Right lung (tissue), 10 donors: ENCODE measurements at places on chromosomes 5 and 9. TPM values are rescaled to one million over a fixed set of nuclear protein-coding genes. Genes with fewer than 3 reads are reported as not detected.

Gene WNT8A
- not detected for polyA plus RNA-seq

Gene CATSPER3
- 0.89 TPM for polyA plus RNA-seq

Gene TRAF1
- 7.5 TPM for polyA plus RNA-seq

Gene RANBP3L
- polyA plus RNA-seq = 2.8 TPM

DNA sequence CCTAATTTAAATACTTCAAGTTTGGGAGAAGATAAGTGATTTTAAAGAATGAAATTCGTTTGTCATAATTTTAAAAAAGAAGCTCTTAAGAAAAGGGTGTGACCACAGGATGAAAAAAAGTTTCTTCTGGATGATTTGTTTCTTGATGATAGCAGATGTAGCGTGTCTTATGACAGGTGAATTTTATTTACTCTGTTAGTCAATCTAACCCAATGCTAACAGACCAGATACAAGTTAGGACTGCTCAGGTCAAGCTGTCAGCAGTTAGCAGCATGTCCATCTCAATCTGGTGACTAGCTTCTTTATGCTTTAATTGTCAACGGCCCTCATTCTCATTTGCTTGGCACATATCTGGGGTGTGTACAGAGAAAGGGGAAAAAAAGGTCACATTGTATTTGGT is 456.0 kb downstream of the BNC2 start:
- DNase-seq = no peak

DNA sequence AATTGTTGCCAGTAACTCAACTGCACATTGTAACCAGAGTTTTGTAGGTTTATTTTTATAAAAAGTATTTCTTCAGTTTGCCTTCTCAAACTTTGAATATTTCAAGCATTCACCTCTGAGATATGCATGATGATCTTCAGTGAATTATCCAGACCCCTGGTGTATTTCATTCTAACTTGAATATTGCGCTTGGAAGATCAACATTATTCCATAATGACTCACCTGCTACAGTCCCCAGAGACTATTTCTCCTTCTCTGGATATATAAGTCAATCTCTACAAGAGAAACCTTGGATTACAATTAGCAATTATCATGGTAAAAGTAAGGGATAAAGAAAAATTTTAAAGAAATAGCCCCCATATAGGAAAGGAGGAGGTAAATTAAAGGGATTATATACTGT is 1041.0 kb downstream of the TLE1 start:
- DNase-seq = no peak

DNA sequence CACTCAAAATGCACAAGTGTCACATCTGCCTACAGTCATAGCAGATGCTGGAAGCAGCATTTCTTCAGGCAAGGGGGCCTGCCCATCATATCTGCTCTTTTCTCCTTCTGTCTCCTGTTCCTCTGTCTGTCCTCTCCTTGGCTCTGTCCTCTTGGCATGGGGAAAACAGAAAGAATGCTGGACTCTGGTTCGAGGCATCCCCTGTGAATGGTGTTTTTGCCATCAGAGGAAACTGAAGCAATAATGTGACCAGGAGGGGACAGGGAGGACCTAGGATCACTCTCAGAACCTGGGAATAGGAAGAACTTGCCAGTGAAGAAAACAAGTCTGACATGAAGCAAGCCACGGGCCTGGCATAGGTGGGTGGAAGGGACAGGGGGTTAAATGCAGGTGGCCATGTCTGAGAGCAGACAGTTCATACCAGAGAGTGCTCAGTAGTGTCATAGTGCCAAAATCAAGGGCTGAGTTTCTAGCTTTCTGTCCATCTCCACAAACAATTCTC is 35.3 kb downstream of the AQP7 start:
- no peak for DNase-seq

DNA sequence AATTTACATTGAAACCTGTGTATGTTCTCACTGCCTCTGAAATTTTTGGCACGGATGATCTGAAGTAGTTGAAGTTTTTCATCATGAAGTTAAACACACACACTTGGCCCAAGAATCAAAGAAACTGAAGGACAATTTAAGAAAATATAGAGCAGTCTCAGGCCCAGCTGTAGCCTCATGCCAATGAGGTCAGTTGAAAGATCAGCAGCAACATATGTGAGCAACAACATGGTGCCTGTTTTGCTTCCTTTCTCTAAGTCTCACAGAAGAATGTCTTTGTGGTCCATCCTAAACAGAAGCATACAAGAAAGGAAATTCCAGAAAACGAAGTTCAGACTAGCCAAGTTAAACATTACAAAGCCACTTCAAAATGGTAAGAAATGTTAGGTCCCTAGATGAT is 1737.2 kb downstream of the MAT2B start:
- no peak for DNase-seq

DNA sequence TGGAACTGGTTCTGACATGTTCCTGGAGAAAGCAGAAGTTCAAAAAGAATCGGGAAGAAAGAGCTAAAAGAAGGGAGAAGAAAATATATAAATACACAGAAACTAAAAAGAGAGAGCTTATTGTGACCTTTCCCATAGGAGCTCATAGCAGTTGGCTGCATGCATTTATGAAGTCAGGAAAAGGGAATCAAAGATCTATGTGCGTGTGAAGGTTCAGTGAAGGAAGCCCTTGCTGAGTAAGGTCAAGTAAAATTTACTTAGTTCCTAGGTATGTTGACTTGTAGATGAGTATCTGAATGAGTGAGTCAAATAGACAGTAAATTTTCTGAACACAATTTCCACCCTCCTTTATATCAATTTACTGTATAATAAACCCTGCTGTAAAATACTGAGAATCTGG is 632.5 kb downstream of the SLCO4C1 start:
- DNase-seq = no peak

DNA sequence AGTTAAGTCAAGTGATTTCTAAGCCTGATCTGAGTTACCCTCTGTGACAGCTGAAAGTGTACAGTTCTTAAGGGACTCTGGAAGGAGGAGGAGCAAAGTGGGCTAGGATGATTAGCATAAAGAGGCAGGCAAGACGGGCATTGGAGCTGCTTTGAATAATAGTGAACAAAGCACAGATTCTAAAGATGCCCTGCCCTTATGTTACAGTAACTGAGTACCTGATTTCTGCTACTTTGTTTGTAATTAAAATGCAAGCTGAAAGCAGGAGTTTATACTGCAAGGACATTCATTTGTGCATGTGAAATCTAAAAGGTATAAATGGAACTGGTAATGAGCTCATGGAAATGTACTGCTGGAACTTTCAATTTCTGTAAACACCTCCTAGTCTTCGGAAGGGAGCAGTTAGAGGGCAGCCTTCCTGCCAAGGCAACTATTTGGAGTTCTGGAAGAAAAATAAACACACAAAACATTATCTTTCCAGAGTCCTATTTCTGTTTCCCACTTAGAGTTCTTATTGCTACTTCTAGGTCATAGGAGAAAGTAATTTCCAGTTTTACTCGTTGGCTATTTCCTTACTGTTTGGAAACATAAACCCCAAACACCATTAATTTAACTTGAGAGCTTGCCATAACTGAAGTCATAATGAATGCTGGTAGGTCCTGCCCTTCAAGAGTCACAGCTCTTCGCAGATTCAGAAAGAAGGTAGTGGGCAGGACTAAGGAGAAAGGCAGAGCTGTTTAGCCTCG is at the start of gene RANBP3L:
TSS of gene RANBP3L (minus strand) at position 45 of the 746 bp plus-strand sequence. CDS start 486 bp downstream, outside the sequence.
- peak; percentile 62 for DNase-seq

GRCh38 chr5:87340716-87341115 is 72.0 kb downstream of the CCNH start:
- no peak for DNase-seq

- peak; percentile 40 for DNase-seq
Measured at GRCh38 chr9:15086156-15086763, 176.0 kb upstream of the FREM1 start.

DNA sequence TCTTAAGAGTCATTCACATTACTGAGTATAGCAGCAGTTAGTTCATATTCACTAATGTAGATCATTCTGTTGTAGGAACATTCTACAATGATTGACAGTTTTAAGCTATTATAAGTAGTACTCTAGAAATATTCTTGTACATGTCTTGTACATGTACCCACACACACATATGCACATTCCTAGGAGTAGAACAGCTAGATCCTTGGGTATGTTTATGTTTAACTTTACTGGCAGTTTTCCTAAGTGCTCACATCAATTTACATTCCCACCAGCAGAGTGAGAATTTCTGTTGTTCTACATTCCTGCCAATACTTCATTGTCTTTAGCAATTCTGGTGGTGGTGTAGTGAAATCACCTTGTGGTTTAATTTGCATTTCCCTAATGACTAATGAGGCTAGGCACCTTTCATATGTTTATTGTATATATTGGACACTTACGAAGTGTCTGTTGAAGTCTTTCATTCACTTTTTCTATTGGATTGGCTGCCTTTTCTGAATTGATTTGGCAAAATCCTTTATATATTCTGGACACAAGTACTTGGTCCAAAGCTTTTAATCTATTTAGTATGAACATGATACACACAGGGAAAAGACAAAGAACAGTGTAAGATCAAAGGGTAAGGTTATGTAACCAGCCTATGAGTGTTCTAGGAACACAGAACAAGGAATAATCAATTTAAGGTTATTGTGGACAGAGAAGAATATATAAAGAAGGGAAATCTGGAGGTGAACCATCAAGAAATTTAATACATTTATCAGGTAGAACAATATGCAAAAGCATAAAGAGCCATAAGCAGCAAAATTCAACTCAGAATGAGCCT is 95.6 kb downstream of the MLLT3 start:
- DNase-seq = no peak

DNA sequence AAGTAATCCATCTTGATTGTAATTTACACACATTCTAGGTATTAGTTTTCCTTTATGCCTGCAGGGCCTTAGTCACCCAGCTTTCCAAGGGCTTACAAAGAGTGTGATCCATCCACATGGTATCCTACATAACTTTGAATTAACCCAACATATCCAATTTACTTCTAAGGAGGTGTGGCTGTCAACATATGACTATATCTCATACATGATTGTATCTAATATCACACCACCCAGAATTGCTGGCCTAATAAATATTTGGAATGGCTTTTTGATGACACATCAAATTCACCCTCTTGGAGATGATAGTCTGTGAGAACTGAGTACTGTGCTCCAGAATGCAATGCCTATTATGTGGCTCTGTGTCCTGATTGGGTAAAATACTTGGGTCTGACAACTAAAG is 363.3 kb upstream of the GRIN3A start:
- DNase-seq = no peak

- DNase-seq = peak; percentile 2
Measured at GRCh38 chr9:23438299-23438907, 387.6 kb downstream of the ELAVL2 start.

GRCh38 chr5:115068239-115069086 is 101.2 kb downstream of the TRIM36 start:
- DNase-seq = no peak

DNA sequence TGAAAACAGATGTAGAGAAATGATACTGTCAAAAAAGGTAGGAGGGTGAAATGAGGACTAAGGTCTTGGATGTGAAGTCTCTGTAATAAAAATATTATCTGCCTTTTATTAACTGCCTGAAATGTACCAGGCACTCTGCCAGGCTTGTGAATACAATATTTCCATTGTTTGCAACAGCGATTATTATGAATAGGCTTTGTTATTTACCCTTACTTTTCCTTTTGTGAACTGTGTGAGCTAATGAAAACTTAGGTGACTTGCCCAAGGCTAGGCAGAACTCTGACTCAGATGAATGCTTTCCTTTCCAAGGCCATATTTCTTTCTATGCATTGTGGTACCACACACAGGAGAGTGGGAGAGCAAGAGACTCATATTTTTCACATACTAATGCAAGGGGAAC is 204.1 kb downstream of the CDH12 start:
- DNase-seq = no peak

DNA sequence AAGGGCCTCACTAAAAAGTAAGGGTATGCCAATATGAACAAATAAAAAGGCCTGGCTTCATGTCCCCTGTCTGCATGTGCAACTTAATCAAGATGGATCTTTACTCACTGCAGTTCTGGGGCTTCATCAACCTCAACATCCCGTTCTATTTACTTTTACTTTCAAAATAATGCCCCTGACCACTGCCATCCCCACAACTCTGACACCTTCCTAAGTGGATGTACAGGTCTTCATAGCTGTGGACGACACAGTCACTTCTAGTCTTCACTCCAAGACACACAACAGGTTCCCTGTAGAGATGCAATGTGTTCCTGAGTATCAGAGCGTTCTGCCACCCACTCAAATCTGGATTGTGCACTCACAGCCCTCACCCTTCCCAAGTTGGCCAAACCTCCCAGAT is 136.1 kb downstream of the ENC1 start:
- DNase-seq = no peak

GRCh38 chr9:122192914-122193525 is 33.3 kb downstream of the MORN5 start:
- DNase-seq = no peak

DNA sequence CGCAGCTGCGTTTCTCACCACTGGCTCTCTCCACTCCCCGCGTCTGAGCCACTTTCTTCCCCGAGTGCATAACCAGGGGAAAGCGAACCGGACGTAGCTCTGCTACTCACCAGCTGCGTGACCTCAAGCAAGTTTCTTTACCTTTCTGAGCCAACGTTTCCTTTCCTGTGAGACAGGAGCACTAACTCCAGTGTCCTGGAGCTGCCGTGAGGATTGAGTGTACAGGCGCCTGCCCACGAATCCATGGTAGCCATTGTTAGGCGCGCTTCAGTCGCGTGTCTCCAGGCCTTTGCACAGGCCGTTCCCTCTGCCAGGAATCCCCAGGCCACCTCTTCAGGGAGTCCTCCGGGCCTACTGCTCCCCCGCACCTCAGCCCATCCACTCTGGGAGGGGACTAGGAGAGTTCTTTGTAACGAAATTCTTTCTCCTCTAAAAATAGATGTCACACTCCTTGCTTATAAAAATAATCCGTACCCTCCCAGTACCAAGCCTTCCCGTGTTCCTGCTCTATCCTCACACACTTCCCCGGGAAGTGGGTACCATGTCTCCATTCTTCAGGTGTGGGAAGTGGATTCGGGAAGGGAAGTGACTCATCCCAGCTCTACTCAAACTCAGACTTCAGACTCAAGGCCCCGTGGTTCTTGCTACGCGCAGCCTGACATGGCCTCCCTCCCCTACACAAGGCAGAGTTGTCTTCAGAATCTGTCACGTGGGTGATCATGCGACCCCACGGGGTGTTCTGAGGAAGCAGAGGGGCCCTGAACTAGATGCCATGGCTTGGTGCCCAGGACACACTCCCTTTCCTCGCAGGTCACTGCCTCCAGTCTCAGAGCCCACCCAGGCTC is 16.1 kb upstream of the CRB2 start:
- DNase-seq = no peak

- DNase-seq = no peak
Measured at GRCh38 chr5:76586531-76586930, 36.7 kb downstream of the F2RL2 start.

DNA sequence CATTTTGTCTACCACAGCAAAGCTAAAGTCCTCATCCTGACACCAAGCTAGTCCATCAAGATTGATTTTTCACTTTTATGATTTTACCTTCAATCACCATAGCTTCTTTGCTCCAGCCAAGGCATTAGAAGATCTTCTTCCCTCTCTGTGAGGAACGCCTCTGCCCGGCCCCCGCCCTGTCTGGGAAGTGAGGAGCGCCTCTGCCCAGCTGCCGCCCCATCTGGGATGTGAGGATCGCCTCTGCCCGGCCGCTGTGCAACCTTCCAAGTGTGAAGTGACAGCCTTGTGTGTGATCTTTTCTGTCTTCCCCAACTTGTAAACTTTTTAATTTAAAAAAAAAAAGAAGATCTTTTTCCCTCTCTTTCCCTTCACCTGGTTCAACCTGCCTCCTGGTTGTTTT is 210.5 kb upstream of the NREP start:
- no peak for DNase-seq

- no peak for DNase-seq
Measured at GRCh38 chr5:147396070-147396823, 113.6 kb downstream of the DPYSL3 start.
